ENCODE measurements at places on chromosomes 3 and 15. TPM values are rescaled to one million over a fixed set of nuclear protein-coding genes. Genes with fewer than 3 reads are reported as not detected.

IMPG2 gene
- 0.04 TPM for polyA plus RNA-seq

TBC1D21 gene
- not detected for polyA plus RNA-seq

PIGB gene
- polyA plus RNA-seq, result 15.3 TPM

FURIN gene
- polyA plus RNA-seq, result 14.3 TPM

NTRK3 gene
- polyA plus RNA-seq, result not detected

MELTF gene
- polyA plus RNA-seq, result 2.8 TPM

SIDT1 gene
- polyA plus RNA-seq, result 4.0 TPM

RTP4 gene
- polyA plus RNA-seq, result 3.3 TPM

TMCO5A gene
- not detected for polyA plus RNA-seq

CORO2B gene
- not detected for polyA plus RNA-seq

ABI3BP gene
- not detected for polyA plus RNA-seq

ACTRT3 gene
- polyA plus RNA-seq, result not detected

CHRFAM7A gene
- 2.9 TPM for polyA plus RNA-seq

ISG20 gene
- polyA plus RNA-seq, result 15.6 TPM

FES gene
- 140 TPM for polyA plus RNA-seq

FEZF2 gene
- polyA plus RNA-seq, result not detected

ALS2CL gene
- 7.0 TPM for polyA plus RNA-seq

TGM4 gene
- not detected for polyA plus RNA-seq

PTX3 gene
- polyA plus RNA-seq, result 10.5 TPM
